HuH-7.5 (cell line): ENCODE measurements at places on chromosomes 4 and X.

- peak; percentile 69 for DNase-seq
Observed at GRCh38 chrX:152904151-152905080, 6.5 kb downstream of the ZNF185 start.

DNA sequence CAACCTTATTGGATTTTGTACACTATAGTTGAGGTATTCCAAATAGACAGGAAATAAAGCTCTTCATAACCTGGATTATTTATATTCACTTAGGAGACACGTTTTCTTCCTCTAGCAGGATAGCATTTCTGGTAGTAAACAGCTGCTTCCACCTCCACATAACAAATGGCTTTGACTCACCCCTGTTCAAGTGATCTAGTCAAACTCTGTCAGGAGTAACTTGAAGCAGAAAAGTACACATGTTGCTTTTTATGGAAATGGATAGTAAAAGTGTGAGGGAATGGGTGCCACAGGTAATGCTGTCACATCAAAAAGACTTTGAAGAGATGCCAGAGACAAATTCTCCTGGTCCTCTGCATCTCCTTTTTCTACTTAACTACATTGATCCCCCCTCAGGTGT, 258.7 kb upstream of the SLC7A11 start:
- DNase-seq: no peak

DNA sequence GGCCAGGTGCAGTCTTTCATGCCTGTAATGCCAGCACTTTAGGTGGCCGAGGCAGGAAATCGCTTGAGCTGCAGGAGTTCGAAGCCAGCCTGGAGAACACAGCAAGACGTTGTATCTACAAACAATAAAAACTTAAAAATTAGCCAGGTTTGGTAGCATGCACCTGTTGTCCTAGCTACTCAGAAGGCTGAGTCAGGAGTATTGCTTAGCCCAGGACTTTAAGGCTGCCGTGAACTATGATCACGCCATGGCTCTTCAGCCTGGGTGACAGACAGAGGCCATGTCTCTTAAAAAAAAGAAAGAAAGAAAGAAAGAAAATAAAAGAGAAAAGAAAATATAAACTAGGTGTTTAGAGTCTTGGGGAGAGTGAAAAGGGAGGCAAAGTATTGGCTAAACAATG, 96.4 kb upstream of the PDE5A start:
- DNase-seq: no peak

GRCh38 chrX:28180096-28180495, 198.8 kb upstream of the DCAF8L1 start:
- no peak for DNase-seq

GRCh38 chr4:185839770-185840169, 27.8 kb upstream of the SORBS2 start:
- DNase-seq: no peak

- no peak for DNase-seq
Observed at GRCh38 chr4:6418193-6418755, 54.1 kb downstream of the PPP2R2C start.

- no peak for DNase-seq
Observed at GRCh38 chrX:77628294-77629025, 157.6 kb downstream of the ATRX start.

GRCh38 chr4:113042502-113042901, 7.0 kb upstream of the ANK2 start:
- no peak for DNase-seq

DNA sequence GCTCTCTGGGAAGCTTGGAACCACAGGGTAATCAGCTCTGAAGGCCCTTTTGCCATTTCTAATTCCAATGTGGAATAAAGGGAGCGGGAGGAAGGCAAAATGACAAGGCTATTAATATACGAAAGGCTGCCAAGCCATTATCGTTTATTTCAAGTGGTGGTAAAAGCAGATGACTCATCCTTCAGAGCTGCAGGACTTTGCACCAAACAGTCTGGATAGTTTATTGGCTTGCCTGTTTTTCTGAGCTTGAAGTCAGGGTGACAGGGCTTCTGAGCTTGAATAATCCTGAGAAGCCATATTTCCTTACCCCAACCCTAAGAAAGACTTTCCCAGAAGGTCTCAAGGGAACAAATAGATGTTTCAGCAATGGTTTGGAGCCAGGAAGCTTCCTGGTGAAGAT, 7.7 kb upstream of the GABRE start:
- DNase-seq: no peak

DNA sequence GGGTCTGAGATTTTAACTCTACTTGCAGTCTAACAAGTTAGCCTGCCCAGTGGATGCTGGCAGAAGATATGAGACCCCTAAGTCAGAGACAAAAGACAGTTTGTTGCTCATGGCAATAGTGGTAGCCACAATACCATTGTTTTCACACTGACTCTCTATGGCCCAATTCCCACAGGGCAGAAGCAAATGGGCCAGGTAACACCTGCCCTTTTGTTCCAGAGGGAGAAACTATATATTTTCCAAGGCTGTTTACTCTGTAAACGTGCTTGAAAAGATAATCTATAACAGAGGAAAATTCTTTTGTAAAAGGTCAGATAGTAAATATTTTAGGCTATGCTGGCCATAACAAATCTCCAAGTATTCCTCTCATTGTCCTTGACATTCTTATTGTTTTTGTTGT, 57.2 kb upstream of the NPNT start:
- no peak for DNase-seq

DNA sequence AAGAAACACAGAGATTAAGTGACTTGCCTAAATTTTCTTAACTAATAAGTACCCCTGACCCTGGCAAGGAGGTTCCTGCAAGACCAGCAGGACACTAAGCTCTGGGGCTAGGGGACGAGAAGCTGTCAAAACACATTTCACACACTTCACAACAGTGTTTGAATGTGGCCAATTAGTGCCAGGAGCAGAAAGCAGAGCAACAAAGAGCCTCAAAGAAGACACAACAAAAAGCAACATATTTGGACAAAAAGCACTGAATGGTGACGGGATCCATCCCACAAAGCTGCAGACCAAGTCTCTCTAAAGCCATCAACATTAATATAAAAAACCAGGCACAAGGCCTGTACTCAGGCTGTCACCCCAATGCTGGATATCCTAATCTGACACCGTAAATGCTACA, 361.9 kb upstream of the RASGEF1B start:
- DNase-seq: no peak

- DNase-seq: no peak
Observed at GRCh38 chrX:86806786-86807185, 658.5 kb downstream of the DACH2 start.

DNA sequence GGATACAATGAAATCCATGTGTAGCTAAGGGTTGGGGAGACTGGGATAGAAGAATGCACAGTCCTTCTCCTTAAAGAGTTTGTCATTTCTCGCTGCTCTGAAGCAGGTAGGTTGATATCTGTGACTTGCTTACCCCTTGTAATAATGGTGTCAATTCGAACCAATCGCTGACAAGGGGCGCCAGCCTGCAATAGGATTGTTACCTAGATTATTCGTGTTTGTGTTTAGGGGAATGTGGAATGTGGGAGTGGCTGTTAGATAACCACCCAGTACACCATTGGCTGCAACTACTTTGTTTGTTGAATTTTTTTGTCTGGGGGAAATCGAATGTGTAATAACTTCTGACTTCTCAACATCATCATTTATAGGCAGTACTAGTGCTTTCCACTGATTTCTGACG, 141.6 kb downstream of the LARP7 start:
- no peak for DNase-seq

- DNase-seq: no peak
Observed at GRCh38 chrX:137212078-137212632, 178.4 kb upstream of the GPR101 start.

DNA sequence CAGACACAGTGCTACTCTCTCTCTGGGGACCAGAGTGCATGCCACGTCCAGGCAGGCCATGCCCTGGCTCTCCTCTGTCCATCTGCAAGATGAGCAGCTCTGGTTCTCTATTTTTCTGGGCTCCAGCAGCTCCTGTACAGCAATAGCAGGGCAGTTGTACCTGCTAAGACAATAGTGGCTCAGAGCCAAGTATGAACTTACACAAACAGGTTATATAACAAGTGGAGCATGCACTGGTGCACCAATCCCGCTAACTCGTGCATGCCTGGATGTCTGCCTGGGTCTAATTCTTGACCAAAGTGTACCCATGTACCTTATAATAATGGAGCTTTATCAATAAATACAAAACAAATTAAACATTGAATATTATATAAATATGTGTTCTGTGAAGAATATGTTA, 392.3 kb downstream of the CENPC start:
- DNase-seq: no peak

DNA sequence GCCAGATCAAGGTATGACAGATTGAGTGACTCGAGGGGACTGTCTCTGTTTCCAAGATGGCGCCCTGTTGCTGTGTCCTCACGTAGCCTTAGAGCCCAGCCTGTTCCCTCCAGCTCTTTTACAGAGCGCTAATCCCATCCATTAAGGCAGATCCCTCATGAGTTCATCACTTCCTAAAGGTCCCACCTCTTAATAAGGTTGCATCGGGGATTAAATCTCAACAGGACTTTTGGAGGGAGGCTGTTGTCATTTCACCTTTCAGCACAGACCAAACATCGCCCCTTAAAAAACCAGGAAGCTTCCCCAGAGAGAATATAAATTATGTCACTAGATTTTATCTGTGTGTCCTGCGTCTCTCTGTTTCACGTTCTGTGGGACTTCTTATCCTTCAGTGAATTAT, 32.6 kb upstream of the DHRSX start:
- no peak for DNase-seq

DNA sequence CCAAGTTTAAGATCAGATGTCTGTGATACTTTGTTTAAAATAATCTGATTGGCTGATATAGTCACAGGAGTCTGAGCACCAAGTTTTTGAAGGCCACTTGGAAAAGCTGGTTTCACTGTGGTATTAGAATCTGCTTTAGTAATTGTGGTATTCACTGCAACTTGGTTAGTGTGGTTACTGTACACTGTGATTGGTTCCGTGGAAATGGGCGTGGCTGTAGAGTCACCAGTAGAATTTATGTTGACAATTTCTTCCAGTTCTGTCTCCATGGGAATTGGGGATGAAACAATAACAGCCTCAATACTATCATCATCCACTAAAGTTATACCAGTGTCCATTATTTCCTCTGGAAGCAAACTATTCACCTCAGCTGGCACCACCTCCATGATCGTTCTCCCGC, 26.2 kb downstream of the LIN54 start:
- DNase-seq: no peak

- DNase-seq: no peak
Observed at GRCh38 chr4:22692736-22693135, at the start of gene GBA3. TSS of gene GBA3 (plus strand) at chr4:22692937.

DNA sequence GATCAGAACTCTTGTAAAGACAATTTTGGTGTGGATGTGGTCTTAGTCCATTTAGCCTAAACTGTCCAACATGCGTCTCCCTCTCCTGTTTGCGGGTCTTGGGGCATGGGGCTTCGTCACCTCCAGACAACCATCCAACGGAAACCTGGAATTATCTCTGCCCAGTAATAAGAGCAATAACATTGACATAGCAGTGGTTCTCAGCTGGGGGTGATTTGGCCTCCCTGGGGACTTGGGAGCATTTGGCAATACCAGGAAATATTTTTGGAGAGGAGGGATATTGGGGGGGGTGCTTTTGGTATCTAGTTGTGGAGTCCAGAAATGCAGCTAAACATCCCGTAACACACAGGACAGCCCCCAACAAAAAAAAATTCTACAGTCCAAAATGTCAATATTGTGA, 47.2 kb downstream of the SEL1L3 start:
- DNase-seq: no peak

GRCh38 chr4:86043755-86044592, 315.9 kb downstream of the MAPK10 start:
- no peak for DNase-seq

- no peak for DNase-seq
Observed at GRCh38 chr4:114257501-114257900, 278.1 kb upstream of the ARSJ start.

- DNase-seq: no peak
Observed at GRCh38 chrX:4841216-4841745, 1127.8 kb upstream of the PRKX start.

GRCh38 chr4:98540803-98541202, 117.6 kb downstream of the TSPAN5 start:
- no peak for DNase-seq

DNA sequence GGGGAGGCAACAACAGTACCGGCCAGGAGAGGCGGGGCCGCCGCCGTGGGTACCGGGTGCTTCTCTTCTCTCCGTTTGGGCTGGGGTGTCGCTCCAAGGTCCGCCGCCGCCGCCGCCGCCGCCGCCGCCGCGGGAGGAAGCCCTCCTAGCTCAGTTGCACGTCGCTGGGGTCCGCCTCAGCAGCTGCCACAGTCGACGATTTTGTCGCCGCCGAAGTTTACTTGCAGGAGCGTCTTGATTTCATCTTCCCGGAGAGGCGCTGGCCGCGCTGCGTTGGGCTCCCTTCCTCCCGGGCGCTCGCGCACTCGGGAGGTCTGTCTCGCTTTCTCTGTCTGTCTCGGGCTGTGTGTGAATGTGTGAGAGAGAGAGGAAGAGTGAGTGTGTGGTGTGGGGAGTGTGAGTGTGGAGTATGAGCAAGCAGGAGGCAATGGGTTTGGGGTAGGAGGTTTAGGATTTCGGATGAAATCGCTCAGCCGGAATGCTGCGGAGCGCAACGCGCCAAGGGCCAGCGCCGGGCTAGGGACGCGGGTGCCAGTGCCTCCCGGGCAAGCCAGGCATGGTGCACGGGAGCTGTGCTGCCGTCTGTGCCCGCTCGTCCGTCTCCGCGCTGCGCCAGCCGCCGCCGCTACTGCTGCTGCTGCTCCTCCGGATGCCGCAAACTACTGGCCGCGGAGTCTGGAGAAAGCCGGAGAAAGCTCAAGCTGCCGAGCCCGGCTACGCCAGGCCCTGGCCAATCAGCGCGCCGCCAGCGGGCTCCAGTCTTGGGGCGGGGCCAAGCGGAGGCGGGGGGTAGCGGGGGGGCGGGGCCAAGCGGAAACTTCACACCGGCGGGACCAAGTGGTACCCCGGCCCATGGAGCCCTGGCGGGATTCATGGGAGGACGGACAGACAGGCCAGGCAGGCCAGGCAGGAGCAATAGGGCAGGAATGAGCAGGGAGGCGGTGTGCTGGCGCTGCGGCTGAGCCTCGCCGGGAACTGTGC, at the start of gene PCDH19:
Gene PCDH19 (minus strand): TSS at position 664 of the 981 bp plus-strand sequence. CDS start 1,676 bp downstream, outside the sequence.
- DNase-seq: peak; percentile 87

GRCh38 chr4:14877246-14878225, 124.7 kb upstream of the CPEB2 start:
- no peak for DNase-seq

GRCh38 chr4:42320822-42321388, 76.4 kb upstream of the SHISA3 start:
- DNase-seq: no peak

DNA sequence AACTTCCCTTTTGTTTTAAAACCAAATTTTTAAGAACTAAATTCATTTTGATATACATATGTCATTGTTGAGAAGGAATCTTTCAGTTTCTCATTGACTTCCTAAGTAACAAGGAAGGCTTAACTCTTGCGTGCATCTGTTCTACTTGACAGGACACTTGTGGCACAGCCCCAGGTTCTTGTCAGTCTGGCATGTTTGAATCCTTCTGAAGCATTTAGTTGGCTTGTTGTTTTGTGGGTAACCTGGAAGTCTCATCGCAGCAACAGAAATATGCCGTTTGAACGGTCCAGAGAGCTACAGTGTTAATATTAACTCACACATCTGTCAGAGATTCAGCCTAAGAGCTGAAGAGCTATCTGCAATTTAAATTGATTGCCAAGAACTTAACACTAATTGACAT, 76.0 kb downstream of the GLRA3 start:
- DNase-seq: no peak

GRCh38 chr4:107856901-107857300, 32.2 kb downstream of the SGMS2 start:
- DNase-seq: no peak

GRCh38 chr4:168028970-168029597, 63.3 kb upstream of the ANXA10 start:
- no peak for DNase-seq
